ENCODE measurements at places on chromosomes 12 and 14.

DNA sequence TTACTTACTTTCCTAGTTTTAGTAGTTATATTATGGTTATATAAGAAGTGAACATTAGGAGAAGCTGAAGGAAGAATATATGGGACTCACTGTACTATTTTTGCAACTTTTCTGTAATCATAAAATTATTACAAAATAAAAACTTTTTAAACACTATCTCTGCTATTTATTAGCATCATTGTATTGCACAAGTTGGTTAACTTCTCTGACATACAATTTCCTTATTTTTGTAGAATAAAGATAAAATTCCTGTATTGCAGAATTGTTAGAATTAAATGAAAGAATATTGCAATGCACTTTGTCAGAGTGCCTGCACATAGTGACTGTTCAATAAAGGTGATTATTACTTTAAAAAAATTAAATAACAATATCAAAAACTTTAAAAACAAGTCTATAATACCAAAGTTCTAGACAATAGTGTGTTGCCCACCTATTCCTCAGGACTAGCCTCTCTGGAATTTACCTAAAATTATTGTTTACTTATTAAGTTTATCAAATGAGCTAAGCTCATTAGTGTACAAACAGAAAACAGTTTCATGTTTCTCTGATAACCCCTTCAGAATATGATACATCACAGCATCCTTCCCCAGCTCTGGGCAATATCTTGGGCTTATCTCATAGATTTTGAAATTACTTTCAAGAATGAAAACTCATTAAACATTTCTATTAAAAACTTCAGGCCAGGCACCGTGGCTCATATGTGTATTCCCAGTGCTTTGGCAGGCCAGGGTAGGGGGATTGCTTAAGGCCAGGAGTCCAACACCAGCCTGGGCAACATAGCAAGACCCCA, 77.4 kb upstream of the TMPO start:
- DNase-seq: no peak

DNA sequence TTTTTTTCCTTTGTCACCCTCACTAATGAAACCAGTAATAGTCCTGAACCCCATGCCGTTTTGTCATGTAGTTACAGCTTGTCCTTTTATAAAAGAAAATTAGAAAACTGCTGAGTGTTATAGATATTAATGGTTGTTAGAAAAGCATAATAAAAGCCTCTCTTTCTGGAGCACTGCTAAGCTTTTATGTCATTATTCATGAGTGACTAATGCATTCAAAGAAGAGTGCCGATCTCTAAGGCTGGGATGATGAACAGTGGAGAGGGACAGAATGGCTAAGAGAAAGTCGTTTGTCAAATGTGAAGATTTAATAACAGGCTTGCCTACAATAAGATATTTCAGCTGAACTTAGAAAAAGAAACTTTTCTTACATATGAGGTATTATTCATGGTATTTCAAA, 121.6 kb downstream of the MGAT4C start:
- DNase-seq: no peak

DNA sequence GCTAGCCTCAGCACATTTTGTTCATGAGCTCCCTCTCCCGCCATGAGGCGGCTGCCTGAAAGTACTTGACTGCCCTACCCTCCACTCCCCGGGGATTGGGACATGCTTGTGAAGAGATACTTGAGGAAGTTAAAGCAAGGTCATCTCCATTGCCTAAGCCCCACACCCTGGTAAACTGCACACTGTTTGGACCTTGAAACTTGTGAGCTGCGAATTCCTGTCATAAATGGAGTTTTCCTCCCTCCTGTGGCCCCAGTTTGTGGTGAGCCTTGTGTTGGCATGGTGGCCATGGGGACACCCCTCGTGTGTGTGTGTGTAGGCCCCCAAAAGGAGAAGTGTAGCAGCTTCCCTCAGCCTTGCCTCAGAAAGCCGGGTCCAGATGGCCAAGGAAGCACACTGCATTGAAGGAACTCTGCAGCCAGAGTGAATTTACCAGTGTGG, 395.5 kb downstream of the ZFP36L1 start:
- DNase-seq: no peak

DNA sequence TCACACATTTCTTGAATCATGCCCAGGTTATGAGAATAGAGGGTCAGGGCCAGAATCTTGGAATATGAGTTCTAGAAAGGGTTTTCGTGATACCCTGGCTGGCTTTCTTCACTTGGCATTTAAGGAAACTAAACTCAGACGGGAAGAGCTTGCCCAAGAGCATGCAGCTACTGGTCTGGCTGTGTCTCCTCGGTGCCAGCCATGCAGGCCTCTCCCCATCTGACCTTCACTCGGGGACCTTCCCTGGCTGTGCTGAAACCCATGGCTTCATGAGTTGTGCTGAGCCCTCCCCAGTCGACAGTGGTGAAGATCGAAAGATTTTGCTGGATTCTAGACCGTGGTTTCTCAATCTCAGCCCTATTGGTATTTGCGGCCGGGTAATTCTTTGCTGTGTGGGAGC, 38.0 kb downstream of the FOXN3 start:
- no peak for DNase-seq

DNA sequence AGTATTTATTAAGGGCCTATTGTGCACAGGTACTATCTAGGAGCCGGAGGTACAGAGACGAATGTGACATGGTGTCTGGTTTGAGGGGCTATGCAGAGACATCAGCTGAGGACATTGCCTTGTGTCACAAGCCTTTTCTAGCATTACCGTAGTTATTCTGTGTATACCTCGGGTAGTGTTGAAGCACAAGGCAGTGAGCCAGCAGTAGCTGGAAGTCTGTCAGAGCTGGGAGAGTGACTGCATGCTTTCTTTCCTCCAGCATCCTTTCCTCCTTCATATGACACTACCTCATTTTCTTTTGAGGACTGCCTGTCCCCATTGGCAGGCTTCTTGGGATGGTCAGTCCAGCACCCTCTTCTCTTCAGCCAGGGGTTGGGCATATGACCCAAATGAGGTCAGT, 77.0 kb downstream of the POLR3B start:
- no peak for DNase-seq

DNA sequence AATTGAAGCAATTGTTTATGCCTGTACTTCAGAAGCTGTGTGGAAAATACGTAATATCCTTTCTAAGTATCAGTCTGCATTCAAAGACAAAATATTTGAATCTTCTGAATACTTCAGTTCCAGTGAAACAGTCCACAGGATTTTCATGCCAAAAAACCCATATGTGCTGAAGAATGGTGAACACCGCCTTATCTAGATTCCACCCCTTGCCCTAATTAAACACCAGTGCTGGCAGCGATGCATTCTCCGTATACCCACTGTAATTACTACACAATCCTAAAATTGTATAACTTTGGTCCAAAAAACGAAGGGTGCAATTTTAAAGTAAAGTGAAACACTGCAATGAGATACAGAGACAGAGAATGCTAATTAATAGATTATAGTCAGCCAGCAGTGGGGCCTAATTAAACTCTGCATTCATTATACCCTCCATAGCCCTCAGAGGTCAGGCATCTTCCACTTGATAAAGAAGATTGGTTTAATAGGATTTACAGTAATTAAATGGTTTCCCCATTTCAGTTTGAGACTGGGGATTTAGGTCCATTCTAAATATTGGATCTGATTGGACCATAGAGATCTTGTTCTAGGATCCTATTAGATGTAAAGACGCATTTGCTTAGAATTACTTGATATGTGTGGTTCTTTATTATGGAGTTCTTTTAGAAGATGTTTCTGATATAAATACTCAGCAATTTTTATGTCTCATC, 43.9 kb downstream of the ERC1 start:
- no peak for DNase-seq

- DNase-seq: no peak
These were observed 324.1 kb downstream of the FLRT2 start for GRCh38 chr14:85853996-85854526.

- DNase-seq: no peak
These were observed 859.3 kb upstream of the ATXN7L3B start for GRCh38 chr12:73678335-73678734.

DNA sequence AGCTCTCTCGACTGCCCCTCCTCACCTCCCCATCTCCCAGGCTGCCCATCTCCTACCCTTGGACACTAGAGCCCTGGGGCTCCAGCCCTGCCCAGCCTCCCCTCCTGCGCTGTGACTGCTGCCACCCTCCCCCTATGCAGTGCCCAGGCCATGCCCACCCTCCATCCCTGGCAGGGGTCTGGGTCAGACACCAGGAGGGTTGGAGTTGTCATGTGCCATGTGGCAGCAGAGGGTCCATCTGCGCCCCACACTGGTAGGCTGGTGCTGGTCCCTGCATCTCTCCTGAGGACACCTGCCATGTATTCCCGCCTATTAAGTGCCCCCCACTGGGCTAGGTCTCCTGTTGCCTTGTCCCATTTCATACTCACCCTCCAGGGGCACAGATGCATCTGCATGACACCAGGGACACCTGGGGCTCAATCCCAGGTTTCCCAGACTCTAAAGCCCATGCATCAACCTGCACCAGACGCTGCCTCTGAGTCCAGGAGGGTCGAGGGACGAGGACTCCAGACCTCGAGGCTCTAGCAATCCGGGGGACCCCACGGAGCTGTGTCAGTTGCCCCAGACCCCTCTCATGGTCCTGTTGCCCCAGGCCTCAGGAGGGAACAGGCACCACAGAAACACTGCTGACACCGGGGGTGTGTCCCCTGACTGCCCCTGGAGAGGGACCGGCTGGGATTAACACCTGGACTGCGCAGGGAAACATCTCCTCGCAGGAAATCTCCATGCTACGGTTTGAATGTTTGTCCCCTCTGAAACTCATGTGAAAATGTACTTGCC, 23.4 kb upstream of the SFSWAP start:
- DNase-seq: no peak

DNA sequence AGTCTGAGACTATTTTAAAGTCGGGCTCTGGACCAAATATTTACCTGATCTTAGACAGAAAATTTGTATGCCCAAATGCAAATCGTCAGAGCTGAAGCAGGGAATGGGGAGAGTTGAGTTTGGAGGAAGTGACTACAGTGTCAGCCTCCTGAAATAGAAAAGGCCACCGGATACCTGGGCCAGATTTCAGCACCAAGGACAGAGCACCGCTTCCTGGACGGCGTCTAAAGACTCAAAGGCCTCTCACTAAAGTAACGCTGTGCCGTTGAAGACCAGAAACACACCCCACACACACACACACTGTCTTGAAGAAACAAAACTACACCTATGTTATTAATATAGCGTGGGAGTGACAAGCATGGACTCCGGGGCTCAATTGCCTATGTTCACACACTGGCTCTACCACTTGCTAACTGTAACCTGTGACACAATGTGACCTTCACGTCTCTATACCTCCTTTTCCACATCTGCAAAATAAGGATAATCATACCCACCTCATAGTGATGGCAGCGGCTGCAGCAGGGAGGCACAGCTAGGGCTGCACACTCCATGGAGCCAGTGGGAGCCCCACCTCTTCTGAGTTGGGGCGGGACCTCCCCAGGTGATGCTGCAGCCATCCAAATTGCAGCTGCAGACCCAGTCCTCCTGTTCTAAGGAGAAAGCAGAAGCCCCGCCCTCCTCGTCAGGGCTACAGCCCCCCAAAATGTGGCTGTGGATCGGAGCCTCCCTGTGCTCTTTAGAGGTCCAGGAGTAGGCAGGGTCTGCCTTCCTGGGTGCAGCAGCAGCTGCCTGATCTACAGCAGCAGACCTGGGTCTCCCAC, 35.6 kb downstream of the KRT76 start:
- peak; percentile 47 for DNase-seq

GRCh38 chr14:92215579-92215978, 93.8 kb downstream of the CPSF2 start:
- DNase-seq: no peak

- DNase-seq: no peak
These were observed 10.1 kb upstream of the DLGAP5 start for GRCh38 chr14:55201219-55202101.

DNA sequence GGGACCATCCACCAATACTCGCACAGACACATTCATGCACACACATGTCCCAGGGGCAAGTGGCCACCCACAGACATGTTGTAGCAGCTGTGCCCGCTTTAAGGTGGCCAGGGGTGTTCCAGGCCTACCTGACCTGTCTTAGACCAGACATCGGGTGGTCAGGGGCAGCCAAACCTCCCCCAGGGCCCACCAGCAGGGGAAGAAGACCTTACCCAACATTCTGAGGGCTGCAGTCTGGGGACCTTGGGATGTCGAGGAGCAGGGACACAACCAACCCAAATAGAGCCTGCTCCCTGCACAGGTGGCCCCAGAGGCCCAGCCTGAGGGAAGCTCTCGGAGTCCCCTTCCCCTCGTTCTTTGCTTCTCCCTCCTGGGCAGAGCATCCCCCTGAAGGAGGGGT, 1.7 kb upstream of the TMEM119 start:
- DNase-seq: no peak

GRCh38 chr12:79658221-79658620, 32.5 kb downstream of the PAWR start:
- no peak for DNase-seq

DNA sequence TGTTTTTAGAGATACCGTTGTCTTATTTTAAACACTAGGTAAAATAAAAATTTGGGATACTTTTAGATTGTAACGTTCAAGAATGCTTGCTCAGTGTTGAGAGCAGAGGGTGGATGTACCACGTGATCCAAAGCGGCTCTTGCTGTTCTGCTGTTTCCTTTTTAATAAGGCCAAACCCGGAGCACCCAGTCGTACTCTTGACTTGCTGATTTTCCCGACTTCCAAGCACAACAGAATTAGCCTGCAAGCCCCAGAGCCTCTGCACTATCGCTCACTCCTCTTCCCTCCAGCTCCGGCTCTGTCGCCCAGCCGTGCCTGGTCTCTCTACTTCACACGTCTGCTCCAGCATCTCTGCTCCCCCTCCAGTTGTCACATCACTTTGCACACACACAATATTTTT, 77.3 kb downstream of the EMP1 start:
- DNase-seq: no peak

DNA sequence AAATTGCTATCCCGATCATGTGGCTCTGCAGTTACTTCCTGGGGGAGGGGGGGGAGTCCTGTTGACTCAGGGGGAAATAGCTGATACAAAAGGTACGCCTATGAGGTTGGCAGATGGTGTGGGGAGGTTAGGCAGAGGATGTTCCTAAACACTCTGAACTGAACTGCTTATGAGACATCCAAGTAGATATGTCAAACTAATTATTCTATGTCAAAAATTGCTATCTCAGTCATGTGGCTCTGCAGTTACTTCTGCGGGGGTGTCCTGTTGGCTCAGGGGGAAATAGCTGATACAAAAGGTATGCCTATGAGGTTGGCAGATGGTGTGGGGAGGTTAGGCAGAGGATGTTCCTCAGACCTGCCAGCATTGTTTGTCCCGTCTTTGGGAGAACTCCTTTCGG, 5.1 kb upstream of the VCPKMT start:
- DNase-seq: no peak

DNA sequence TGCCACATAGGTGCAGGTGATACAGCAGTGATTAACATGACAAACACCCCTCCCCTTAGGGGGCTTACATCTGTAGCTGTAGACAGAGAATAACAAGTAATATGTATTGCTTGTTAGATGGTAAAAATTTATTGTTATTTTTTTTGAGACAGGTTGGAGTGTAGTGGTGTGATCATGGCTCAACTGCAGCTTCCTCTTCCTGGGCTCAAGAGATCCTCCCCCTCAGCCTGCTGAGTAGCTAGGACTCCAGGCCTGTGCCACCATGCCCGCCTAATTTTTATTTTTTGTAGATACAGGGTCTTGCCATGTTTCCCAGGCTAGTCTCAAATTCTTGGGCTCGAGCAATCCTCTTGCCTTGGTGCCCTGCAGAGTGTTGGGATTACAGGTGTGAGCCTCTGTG, 19.8 kb downstream of the DIP2B start:
- DNase-seq: no peak

- no peak for DNase-seq
These were observed 83.4 kb downstream of the GTF2A1 start for GRCh38 chr14:81137316-81137715.
